ENCODE measurements at places on chromosomes 16 and 17.

DNA sequence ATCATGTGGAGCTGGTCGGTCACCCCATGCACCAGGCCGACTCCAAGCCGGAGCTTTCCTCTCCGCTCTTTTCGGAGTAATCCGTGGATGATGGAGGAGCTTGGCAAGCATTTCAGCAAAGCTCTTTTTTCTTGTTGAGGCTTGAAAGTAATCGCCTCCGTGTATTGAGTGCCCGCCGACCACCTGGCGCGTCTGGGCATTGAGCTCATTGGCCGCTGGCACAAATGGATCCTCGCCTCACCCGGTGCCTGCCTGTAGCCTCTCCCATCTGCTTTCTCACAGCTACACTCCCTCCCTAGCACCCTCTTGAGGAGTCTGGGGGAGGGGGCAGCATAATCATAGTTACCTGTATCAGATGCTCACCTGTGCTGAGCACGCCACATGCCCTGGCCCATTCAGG is 148.9 kb downstream of the CMIP start:
- DNase-seq: no peak

DNA sequence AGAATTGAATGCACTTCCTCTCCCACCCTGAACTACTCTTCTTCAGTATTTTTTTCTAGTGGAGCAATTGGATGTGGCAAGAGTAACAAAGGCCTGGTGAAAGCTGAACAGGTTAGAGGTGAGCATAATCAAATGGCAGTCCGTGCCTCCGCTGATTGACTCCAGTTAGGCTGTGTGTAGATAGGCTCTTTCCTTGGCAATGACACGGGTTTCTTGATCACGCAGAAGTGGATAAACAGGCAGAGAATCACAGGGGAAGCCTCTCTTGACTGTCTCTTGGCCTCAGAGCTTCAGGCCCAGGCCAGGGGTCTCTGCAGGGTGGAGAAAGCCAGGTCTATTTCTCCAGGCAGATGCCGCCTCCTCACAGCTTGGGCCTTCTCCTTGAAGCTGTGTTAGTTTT is 4.2 kb downstream of the CD300LB start:
- DNase-seq: no peak

DNA sequence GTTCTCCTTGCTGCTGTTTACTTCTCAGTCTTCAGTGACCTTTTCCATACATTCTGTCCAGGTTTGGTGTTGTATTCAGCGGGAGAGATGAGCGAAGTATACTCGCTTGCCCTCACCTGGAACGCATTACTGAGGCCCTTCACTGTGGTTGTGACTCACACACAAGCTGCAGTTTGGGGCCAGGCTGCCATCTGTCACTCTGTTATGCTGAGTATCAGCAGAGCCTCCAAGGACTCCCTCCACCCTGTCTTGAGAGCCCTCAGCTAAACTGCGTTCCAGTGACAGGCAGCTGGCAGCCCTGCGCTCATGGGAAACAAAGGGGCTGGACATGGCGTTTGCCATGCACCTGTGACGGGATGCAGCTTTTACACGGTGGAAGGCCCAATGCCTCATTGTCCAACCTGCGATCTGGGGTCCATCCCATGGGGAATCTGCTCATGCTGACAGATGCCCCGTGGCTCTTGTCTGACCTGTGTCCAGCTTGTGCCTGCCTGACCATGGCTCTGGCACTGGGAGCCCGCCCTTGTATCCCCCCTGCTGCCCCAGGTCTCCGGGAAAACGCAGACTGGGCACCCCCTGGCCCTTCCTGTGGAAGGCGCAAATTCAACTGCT is 6.5 kb upstream of the ZNF778 start:
- no peak for DNase-seq

DNA sequence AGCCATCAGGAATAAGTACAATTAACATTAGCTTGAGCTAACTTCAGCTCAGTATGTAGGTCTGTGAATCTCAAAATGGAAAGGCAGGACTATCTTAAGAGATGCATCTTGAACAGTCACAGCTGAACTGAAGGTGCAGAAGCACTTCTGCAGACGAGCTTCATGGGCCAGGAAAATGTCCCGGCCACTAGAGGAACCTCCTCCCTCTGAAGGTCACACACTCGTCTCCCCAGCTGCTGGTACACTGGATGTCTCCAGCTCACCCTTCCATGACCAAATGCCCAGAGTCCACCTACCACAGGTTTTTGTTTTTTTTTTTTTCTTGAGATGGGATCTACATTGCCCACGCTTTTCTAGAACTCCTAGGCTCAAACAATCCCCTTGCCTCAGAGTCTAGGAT is 33.2 kb downstream of the WDR59 start:
- no peak for DNase-seq

- no peak for DNase-seq
These were observed 93.6 kb downstream of the WSCD1 start for GRCh38 chr17:6163612-6164333.

- no peak for DNase-seq
These were observed 161.7 kb upstream of the CDH5 start for GRCh38 chr16:66204756-66205155.

GRCh38 chr17:64940055-64940454 is 20.8 kb upstream of the LRRC37A3 start:
- DNase-seq: no peak
